ENCODE measurements at places on chromosomes 6 and 20. TPM values are rescaled to one million over a fixed set of nuclear protein-coding genes. Genes with fewer than 3 reads are reported as not detected.

DNA sequence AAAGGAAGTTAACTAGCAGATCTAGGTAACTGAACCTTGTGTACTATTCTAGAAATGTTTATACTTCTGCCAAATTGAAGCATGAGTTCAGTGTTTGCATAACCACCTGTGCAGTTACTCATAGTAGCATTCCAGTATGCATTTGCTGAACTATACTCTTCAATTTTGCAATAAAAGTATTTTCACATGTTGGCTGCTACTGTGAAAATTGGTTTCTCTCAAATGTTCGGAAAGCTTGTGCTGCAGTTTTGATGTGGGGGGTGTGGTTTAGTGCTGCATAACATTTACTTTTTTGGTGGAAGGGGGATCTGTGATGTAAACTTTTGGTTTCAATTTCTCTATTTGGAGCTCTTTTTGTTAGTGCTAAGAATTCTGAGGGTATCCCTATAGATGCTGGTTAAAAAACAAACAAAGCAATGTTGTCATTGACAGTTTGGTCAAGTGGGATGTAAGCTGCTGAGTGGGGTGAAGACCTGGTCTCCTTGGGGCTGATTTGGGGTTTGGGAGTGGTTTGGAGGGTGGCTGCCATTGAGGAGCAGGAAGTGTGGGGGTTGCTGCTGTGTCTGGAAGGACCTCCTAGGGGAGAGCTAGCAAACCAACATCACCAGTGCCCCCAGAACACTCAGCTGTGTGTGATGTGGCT lies 87.8 kb downstream of the CARMIL1 start:
- no peak for DNase-seq

DNA sequence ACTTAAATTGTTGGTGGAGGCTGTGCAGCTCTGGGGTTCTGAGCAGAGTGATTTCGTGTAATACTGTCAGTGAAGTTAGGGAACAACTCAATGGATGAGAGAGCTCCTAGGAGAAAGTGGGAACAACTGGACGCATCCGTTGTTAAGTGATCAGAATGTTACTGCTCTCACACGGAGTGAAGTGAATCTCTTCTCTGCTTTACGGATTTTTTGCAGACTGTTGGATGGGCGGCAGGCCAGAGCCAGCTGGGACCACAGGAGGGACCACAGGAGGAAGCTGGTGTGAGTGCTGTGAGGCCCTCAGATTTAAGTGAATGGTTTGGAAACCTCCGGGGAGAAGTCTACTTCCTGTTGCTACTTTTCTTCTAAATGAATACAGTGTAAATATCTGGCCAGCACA lies 23.7 kb upstream of the PPP1R14C start:
- DNase-seq, result no peak

The OR2J3 gene
- total RNA-seq, result not detected

The E2F3 gene
- total RNA-seq, result 10.0 TPM

DNA sequence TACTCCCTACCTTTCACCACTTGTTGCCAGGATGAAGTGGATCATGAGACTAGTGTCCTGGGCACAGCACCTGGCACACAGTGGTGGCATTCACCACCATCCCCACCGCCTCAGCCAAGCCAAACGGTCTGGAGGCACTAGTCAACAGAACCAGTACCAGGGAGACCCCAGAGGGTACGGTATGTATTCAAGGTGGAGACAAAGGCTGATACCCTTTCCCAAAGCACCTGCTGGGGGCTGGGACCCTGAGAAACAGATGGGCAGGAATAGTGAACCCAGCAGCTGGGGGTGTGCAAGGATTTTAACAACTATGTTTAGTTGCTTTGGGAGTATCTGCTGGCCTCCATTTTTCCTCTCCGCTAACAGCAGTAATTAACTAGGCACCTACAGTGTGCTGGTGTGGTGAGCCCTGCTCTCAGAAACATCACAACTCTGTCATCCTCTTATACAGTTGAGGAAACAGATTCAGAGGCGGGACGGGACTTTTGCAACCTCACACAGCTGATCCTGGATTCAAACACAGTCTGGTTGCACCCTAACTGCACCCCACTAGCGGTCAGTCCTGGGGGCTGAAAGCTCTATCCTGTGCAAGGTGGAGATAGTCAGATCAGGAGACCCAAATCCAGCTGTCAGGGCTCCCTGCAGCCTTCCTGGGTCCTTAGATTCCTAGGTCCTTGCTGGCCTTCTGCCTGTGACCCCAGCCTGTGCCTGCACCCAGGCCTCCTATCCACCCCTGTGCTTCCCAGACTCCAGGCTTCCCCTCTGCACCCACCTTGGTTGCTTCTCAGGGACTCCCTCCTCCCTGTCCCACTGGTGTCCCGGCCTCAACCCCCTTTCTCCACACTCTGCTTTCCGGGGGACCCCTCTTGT lies 1.2 kb downstream of the SNTA1 start:
- no peak for DNase-seq

The GJA1 gene
- 218 TPM for total RNA-seq
